ENCODE measurements at places on chromosomes 4 and X.

DNA sequence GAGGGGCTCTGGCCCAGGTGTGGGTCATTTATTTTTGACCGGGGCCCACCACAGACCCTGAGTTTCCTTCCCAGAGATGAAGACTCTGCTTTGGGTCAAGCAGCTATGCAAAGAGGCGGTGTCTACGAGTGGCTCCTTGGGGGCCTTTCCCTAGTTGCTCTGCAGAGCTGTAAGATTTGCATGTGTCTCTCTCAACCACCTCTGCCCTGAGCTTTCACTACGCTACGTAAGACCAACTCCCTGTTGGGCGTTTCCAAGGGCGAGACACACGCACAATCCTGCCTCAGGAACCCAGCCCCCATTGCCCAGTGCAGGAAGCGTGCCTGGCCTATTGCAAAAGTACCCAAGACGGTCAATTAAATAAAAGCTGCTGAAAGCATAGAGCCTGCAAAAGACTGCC lies 10.0 kb upstream of the ANOS1 start:
- DNase-seq = no peak

- no peak for DNase-seq
These were observed 136.2 kb upstream of the RPL34 start for GRCh38 chr4:108484187-108484586.

DNA sequence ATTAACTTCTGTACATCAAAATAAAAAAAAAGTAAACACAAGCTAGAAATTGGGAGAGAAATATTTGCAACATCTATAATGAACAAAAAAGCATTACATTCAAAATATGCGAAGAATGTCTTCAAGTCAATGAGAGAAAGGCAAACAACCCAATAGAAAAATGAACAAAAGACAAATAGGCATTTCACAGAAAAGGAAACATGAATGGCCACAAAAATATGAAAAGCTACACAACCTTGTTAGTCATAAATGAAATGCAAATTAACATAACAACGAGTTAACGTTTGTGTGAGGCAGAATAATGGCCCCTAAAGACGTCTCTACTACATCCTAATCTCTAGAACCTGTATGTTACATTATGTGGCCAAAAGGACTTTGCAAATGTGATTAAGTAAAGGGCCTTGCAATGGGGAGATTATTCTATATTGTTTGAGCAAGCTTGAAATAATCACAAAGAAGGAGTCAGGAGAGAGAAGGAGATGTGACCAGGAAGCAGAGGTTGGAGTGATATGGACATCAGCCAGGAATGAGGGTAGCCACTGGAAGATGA lies 86.8 kb downstream of the WDFY3 start:
- no peak for DNase-seq

DNA sequence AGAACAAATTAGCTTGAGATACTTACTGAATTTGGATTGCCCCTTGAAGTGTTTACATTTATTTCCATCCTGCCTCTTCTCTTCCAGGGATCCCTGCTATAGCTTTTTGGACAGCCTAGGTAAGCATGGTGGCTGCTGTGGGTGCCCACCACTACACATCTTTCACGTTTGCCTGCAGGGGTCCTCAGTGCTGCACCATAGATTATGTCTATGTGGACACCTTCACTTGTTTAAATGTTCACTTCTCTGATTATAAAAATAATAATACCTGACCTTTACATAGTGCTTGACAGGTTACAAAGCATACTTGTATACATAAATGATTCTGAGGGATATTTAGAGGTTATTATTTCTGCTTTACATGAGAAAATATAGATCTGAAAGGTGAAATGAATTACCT lies 67.9 kb upstream of the SLC4A4 start:
- DNase-seq = no peak

Data from suppressor macrophage treated with lipopolysaccharide for 4 hours (primary cell).